ENCODE measurements at places on chromosomes 12 and 14.

- no peak for DNase-seq
Observed at GRCh38 chr14:43476822-43477221, 1030.3 kb downstream of the FSCB start.

- DNase-seq = no peak
Observed at GRCh38 chr12:47556261-47557030, 149.4 kb downstream of the RPAP3 start.

GRCh38 chr14:36505181-36505815 is 14.7 kb downstream of the NKX2-1 start:
- DNase-seq = no peak

- DNase-seq = no peak
Observed at GRCh38 chr14:102215071-102215470, 75.4 kb downstream of the WDR20 start.

DNA sequence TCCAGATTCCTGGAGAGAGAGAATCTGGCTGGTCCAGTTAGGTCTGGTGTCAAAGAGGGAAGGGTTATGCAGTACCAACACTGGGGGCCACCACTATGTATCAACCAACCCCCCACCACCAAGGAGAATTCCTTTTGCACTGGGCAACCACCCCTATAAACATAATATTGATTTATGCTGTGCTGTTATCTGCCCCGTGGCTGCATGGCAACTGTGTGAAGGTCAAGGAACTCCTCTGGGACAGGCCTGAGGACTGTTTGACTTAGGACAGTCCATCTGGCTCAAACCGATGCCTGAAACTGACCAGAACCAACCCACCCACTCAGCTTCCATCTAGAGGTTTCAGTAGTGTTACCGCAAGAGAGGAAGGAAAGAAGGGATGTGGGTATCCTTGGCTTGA is 20.5 kb downstream of the PLEKHH1 start:
- DNase-seq = no peak

DNA sequence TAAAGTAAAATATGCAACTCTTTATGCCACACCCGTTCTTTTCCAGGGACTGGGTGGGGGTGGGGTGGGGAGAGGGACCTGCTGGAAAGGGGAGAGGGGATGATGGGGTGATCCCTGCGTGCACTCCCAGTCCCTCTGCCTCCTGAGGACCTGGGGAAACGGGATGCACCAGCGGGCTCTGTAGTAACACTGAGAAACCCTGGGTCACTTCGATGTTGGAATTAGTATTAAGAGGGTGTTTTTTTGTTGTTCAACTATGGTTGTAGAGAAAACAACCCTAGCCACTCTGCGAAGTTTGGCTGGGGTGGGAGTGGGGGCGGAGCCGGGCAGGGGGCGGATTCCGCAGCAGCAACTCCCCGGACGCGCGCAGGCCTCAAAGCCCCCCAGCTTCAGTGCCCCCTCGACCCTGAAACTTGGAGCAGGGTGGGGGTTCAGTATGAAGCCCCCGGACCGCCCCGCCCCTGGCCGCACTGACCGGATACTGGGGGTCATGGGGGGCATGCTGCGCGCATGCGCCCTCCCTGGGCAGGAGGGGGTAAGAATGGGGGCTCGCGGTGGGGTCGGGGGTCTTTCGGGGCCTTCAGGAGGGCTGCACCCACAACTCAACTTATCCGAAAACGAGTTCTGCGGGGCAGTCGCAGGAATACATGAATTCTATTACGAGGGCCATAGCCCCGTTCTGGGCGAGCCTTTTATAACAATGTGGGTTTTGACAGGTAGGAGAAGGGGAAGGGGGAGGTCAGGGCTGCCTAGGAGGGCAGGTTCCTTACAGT is 1.3 kb upstream of the ARHGEF25 start:
- no peak for DNase-seq

- no peak for DNase-seq
Observed at GRCh38 chr14:73162251-73162650, 25.9 kb downstream of the PSEN1 start.

Data from T47D (cell line).